Mammary epithelial cell (primary cell): ENCODE measurements at places on chromosomes 1 and 21. TPM values are rescaled to one million over a fixed set of nuclear protein-coding genes. Genes with fewer than 3 reads are reported as not detected.
A peak's percentile ranks its signal among the peaks of the same experiment; 100 is the strongest.

GRCh38 chr1:203244776-203245175, 15.3 kb upstream of the CHIT1 start:
- no peak for DNase-seq

DNA sequence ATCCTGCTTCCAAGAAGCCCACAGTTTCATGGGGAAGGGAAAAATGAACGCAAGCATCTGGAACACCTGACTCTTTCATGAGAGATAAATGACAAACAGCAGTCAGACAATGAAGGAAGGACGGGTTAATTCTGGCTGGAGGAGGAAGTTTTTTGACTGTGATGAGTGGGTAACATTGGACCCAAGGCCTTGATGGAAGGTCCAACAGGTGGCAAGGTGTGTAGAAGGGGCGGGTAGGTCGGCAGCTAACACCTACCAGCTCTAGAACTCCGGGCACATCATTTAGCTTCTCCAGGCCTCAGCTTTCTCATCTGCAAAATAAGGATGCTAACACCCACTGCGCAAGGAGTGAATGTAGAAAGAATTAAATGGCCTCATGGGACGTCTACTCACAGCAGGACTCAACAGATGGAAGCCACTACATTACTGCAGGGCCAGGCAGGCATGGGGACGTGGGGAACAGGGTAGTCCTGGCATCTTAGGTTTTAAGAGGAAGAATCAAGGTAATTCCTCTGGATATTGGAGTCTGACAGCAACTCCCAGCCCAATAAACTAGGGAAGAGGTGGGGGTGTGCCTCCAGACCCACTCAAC, 12.9 kb downstream of the GLIS1 start:
- no peak for DNase-seq

DNA sequence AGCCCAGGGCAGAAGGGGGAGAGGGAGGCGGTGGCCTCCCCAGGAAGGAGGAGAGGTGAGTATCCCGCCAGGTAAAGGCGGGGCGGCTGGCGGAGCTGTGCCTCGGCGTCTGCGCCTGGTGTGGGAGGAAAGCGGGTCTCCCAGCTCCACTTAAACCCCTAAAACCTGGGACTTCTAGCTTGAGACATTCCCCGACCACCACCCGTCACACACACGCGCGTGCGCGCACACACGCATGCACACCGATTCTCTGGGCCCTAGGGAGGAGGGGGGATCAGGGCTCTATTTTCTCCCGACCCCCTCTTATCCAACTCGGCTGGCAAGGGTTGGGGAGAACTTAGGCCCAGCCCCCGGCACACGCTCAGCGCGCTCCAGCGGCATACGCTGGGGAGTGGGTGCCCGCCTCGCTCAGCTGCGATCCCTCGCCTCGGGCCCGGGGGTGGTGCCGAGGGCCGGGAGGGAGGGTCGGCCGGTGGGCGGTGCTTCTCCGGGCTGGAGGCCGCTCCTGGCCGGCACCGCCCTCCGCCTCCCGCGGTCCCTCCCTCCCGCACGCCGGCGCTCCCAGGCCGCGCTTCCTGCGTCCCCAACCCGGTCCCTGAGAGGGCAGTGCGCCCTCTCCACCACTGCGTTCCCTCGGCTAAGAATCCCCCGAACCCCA, at the start of gene TMEM51:
Gene TMEM51, plus strand, starts transcription at position 564 of the 658 bp plus-strand sequence. CDS start 61,341 bp downstream, outside the sequence.
- peak; percentile 83 for DNase-seq

GRCh38 chr1:44239331-44239960, 26.2 kb downstream of the DMAP1 start:
- DNase-seq = peak; percentile 16

GRCh38 chr1:6472391-6472790, 6.4 kb upstream of the TNFRSF25 start:
- DNase-seq = no peak

Gene WDR77
- total RNA-seq = 71.0 TPM

Gene OLFML2B
- 0.50 TPM for total RNA-seq
